Stimulated activated CD4-positive, alpha-beta T cell treated with anti-CD3 and anti-CD28 coated beads, Interleukin-1b, Interleukin-23, amount 100 ng/mL, for 48 hours (primary cell): ENCODE measurements at places on chromosomes 3 and 15.

DNA sequence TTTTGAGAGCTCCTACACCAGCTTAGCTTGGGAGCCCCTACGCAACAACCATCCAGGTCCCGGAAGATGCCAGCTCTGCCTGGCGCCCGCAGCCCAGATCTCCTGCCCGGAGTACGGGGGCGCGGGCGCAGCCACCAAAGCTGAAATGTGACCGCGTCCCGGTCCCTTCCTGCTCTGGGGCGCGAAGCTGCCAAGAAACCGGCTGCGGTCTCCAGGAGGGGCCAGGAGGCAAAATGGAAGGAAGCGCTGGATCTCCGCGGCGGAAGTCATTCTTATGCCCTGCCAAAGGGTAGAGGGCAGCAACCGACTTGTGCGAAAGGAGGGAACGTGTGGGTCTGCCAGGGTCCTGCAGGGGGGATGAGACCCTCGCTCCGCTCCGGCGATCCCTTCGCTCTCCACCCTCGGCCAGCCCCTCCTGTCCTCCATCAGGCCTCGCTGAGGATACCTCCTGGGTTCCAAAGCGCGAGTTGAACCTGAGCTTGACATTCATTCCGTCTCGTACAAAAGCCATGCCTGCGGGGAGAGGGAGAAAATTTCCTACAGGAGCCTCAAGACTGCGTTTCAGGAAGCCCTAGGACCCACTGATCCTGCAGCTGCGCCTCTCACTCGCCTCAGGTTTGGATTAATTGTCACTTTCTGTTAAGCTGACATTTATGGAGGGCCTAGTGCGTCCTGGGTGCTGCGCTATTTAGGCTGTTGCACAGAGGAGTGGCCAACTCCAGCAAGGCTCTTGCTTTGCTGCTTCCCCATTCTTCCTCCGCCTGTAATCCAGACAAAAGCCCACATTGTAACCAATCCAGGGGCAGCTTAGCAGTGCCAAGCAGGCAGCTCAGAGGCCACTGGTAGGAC lies 98.3 kb upstream of the VGLL3 start:
- DNase-seq: no peak

- DNase-seq: no peak
Measured at GRCh38 chr3:187265461-187265955, 26.0 kb downstream of the MASP1 start.

- DNase-seq: no peak
Measured at GRCh38 chr15:31550211-31550977, 223.8 kb downstream of the KLF13 start.

GRCh38 chr3:64053581-64053980 lies 30.3 kb upstream of the PSMD6 start:
- DNase-seq: no peak

GRCh38 chr3:78881501-78881900 lies 886.3 kb downstream of the ROBO1 start:
- DNase-seq: no peak
